ENCODE measurements at places on chromosomes 2 and 18.

GRCh38 chr18:24089515-24090337 lies 49.1 kb upstream of the CABYR start:
- DNase-seq, result no peak

GRCh38 chr2:126864861-126865260 lies 33.8 kb upstream of the TEX51 start:
- no peak for DNase-seq

DNA sequence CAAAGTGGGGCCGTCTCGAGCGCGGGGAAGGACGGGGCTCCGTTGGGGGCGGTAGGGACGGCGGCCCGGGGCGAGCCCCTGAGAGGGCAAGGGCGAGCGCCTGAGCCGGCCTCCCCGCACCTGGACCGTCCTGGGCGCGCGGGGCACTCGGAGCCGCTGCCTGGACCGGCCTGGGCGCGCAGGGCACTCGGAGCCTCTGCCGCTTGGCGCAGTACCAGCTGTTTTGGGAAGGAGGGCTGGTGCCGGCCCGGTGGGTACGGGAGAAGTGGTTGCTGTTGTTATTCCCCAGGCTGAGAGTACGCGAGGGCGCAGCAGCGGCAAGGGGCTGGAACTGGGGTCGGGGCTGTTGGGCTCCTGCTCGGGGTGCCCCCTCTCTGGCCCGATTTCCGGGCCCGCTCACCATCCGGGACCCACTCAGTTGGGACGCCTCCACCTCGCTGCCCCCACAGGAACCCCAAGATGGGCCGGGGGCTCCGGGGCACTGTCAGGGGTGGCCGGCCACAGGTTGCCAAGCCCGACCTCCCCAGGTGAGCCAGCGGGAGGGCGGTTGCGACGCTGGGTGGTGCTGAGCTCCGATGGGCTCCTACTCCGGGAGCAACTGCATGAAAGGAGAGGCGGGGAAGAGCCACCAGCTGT lies 579 bp downstream of the ARHGEF4 start:
- no peak for DNase-seq

DNA sequence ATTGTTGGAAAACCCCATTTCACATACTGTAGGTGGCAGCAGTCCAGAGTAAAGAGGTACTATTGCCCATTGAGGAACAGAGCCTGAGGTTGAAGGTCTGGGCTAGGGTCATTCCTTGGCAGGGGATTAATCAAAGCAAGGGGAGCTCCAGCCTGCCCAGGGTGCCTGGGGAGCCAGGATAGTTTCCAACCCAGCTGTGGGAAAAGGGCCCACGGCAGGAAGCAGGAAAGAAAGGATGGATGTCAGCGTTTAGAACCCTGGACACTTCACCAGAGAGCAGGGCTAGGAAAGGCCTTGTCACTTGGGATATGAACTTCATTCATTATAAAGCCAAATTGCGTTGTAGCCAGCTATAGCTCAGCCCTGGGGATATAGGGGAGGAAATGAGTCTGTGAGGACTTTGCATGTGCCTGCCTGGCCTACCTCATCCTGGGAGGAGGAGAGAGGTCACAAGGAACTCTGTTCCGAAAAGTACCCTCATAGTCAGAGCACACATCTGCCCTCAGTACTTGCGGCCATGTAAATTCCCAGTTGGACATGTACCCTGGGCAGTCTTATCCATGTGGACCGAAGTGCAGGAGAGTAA lies 140.2 kb upstream of the COPS8 start:
- DNase-seq, result no peak

DNA sequence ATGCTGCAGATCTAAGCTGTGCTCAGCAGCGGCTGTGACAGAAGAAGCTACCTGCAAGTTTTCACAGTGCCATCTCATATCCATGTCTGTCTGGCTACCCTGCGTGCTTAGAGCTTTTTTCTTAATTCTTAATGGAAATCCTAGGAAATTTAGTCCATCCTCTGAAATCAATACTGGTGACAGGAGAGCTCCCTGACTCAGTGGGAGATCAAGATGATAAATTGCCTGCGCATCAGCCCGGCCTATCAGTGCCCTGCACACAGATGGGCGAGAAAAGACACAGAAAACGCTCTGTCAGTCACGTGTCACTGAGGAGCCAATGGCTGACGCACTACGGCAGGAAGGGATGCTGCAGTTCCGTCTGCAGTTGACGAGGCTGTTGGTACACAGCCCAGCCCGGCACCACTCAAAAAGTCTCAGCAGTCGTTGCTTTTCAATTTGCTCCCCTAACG lies 819.6 kb upstream of the FSHR start:
- peak; percentile 98 for DNase-seq

DNA sequence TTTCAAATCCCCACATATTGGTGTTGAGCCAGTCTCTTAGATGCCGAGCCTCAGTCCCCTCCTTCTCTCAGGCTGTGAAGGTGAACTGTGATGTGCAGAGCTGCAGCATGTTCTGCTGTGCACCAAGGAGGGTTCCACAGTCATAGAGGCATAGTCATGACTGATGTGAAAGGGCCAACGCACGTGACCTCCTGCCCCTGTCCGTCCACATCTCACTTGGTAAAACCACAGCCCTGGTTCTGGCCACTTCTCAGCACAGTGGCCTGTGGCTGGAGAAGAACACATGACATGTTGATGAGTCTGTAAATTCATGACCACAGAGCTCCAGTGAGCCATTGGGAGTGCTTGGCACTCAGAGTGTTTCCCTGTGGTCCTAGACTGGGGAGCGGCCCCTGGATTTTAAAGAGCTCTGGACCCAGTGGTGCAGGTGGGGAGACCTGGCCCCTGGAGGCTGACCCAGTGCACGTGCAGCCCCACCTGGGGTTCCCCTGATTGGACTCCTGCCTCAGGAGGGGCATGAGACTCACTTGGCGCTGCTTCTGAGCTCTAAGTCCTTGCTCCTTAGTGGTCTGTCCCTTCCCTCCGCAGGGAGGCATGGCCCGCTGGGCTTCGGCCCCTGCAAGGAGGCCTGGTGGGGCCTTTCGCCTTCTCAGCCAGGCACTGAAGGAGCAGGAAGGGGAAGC lies 25.3 kb downstream of the INPP4A start:
- no peak for DNase-seq

Measured in brain (organoid and tissue), 16 donors.